ENCODE measurements at places on chromosomes 12 and 14.

- no peak for DNase-seq
Observed at GRCh38 chr12:32566663-32567295, 112.3 kb upstream of the DNM1L start.

DNA sequence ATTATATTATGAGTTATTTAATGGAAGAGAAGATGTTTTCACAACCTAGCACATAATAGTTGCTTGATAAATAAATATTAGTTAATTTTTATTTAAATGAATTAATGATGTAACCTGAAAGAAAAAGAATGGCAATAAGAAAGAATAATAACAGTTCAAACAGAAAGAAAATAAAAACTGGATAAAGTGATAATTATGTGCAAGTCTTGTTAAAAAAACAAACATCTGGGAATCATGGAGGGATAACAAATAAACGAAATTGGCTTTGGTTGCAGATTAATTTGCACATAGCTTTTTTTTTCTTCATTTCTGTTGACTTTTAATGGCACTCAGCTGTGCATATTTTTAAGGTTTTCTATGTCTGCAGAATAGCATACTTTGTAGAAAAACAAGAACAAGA is 23.4 kb upstream of the ABCD2 start:
- no peak for DNase-seq

- DNase-seq = no peak
Observed at GRCh38 chr12:95339086-95339788, 121.6 kb downstream of the VEZT start.

DNA sequence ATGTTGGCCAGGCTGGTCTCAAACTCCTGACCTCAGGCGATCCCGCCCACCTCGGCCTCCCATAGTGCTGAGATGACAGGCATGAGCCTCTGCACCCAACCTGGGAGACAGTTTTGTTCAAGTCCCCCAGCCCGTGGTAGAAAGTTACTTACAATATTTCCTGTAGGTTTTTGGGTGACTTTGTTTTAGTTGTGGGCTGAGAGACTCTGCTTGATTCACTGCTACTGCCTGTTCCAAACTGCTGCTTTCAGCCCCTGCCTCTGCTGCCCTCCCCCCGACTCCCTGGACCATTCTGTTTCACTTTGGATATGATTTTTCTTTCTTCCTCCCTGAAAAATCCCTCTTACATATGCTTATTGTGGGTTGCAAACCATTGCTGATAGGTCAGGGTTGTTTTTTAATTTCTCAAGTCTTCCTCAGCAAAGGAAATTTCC is 13.4 kb upstream of the PCNX1 start:
- no peak for DNase-seq

GRCh38 chr14:92591346-92591745 is 77.8 kb downstream of the RIN3 start:
- no peak for DNase-seq

DNA sequence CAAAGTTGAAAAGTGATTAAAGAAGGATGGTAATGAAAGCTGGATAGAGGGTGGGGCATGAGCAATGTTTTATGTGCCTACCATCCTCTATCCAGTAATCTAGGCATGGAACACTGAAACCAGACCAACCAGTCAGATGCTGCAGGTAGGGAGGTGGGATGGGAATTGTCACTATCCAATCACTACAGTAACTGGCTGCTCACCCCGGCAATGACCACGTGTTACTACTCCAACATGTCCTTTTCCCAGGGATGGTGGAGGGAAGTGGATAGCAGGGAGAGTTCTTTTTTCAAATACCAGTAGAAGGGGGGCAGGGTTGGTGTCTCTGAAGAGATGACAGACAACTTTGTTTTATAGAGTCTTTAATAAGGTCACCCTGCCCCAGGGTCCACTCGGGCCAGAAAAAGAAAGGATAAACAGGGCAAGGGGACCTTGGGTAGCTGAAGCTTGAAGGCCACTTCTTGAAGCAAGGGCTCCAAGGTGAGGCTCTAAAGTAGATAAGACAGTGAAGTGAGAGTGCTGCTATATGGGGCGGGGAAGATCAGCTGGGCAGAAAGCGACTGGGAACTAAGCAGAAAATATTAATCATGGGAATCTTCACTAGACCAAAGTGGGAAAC is 14.7 kb upstream of the CDH24 start:
- DNase-seq = no peak

Measured in stimulated activated CD8-positive, alpha-beta memory T cell treated with anti-CD3 and anti-CD28 coated beads, Interleukin-4, amount 100 ng/mL, for 24 hours (primary cell).